ENCODE measurements at places on chromosomes 6 and 20. TPM values are rescaled to one million over a fixed set of nuclear protein-coding genes. Genes with fewer than 3 reads are reported as not detected.

Gene FOXQ1
- 2.8 TPM for total RNA-seq

Gene TRIM31
- 0.04 TPM for total RNA-seq

Gene LINC00237
- total RNA-seq: not detected

Gene IPCEF1
- not detected for total RNA-seq

Gene SLC16A10
- total RNA-seq: 0.14 TPM

Gene FHL5
- not detected for total RNA-seq

Gene CST2
- total RNA-seq: not detected

Gene CD24
- total RNA-seq: 251 TPM

Gene SUMO4
- total RNA-seq: 0.44 TPM

Gene SNRPB2
- total RNA-seq: 62.1 TPM

Gene C20orf202
- not detected for total RNA-seq

Gene PTK7
- 90.3 TPM for total RNA-seq

Data from foreskin keratinocyte (primary cell).